Spleen (tissue), 13 donors: ENCODE measurements at places on chromosomes 7 and 10. TPM values are rescaled to one million over a fixed set of nuclear protein-coding genes. Genes with fewer than 3 reads are reported as not detected.

- DNase-seq, result peak; percentile 55
- no peaks in the 10 kb centered on the region for H3K27me3 ChIP-seq
- peaks cover 12% of the 10 kb centered on the region for H3K4me1 ChIP-seq
Measured at GRCh38 chr10:71905164-71905563, 54.1 kb upstream of the PSAP start.

Gene DPP6
- total RNA-seq, result 1.4 TPM

DNA sequence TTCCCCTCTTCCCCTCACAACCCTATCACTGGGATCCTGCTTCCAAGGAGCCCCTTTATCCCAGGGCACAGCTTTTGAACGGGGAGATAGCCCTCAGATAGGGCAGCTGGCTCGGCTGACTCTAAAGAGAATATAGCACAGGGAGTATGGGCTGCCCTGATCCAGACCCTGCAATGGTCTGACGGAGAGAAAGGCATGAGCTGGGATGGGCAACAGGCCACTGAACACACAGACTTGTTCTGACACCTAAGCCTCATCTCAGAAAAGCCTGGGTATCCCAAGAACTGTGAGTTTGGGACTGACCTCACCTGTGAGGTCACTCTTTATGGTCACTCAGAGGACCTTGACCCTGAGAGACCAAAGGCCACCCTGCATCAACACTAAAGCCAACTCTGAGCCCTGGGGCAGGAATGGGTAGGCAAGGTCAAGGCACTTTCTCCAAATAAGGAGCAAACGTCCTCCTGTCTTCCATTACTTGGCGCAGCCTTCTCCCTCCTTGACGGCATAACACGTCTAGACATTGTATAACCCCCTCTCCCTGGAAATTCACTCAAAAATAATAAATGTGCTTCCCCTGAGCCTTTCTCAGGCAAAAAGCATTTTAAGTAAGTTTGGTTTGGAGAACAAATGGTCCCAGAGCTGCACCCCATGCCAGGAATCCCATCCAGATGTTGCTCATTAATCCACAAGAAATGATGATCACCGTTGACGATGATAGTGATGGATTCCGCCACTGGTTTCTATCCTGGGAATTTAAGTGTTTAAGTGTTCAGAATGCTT is 8.2 kb upstream of the LRRC18 start:
- peaks cover 98% of the 10 kb centered on the region for H3K36me3 ChIP-seq
- DNase-seq, result no peak
- H3K4me3 ChIP-seq, result no peak overlapping the region
- no peaks in the 10 kb centered on the region for H3K27me3 ChIP-seq
- H3K27ac ChIP-seq, result no peak overlapping the region
- H3K4me1 ChIP-seq, result no peaks in the 10 kb centered on the region

Gene SPDYE11
- not detected for total RNA-seq

Gene CRHR2
- not detected for total RNA-seq

Gene XRCC2
- total RNA-seq, result 2.4 TPM

Gene FMC1
- 4.3 TPM for total RNA-seq

DNA sequence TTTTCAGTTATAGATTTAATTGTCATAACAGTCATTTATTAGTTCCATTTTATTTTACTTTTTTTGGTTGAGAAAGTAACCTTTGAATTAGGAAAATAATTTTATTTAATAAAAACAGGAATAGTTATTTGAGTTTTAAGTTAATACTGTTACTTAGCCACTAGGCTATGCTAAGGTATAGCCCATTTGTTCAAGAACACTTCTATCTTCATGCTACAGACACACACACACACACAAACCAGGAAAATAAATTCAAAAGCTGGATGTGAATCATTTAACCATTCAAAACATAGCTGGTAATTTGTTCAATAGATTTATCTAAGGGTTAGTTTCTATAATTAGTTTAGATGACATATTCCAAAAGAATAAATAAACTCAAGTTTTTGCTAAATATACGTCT is 148.4 kb downstream of the RNF133 start:
- no peak overlapping the region for H3K4me3 ChIP-seq
- no peaks in the 10 kb centered on the region for H3K27me3 ChIP-seq
- H3K36me3 ChIP-seq, result no peaks in the 10 kb centered on the region

DNA sequence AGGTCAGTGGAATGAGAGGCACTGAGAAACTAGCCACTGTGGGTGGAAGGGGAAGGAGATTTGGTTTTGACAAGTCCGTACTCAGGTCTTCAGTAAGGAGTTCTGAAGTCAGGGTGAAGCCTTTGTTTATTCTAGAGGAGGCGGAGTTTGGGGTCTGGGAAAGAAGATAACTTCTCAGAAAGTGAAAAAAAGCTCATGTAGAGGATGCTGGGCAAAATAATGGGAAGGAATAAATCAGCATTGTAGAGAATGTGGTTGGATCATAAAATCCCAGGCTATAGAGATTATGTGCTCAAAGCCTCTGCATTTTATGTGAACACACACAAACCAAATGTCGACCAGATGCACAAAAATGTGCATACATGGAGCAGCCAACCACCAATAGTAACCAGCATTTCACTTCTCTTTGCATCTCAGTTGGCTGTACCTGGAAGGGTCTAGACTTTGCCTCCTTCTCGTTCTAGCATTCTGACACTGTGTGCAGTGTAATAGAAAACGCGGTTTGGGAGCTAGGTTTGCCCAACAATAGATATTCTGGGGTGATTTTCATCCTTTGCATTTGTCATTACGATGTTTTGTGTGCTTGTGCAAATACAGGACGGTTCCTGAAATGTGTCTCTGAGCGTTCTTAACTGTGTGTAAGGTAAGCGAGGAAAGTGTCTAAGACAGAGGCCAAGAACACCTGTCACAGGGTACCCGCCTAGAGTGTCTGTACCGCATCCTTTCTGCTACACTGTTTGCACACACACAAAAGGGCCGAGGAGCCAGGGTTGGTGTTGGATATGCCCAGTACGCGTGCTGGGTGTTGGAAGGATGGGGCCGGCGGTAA is 603 bp upstream of the HECW1 start:
- DNase-seq, result no peak
- H3K36me3 ChIP-seq, result no peaks in the 10 kb centered on the region
- no peak overlapping the region for H3K27ac ChIP-seq
- peaks cover 94% of the 10 kb centered on the region for H3K27me3 ChIP-seq
- H3K4me1 ChIP-seq, result peaks cover 27% of the 10 kb centered on the region
- no peak overlapping the region for H3K4me3 ChIP-seq

GRCh38 chr10:73892310-73893030 is 18.1 kb upstream of the CAMK2G start:
- no peaks in the 10 kb centered on the region for H3K36me3 ChIP-seq
- H3K27ac ChIP-seq, result no peak overlapping the region
- H3K4me1 ChIP-seq, result peaks cover 18% of the 10 kb centered on the region
- no peak overlapping the region for H3K4me3 ChIP-seq

Gene ANKRD22
- total RNA-seq, result 6.5 TPM

DNA sequence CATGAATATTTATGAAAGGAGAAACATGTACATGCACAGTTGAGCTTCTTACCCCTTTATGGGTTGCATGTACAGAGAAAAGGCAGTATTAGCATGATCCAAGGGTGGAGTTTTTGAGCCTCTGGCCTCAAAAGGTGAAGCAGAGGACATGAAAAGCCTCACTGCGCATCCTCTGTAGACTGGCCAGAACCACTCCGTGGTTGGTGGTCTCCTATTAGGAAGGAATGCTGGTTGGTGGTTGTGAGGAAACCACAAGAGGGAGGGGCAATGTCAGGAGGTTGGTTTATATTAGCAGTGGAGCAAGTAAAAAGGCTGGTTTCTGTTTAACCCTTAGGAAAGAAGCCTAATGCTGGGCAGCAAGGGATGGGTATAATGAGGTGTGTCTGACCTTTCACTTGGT is 37.5 kb downstream of the AHCYL2 start:
- no peak for DNase-seq
- H3K4me3 ChIP-seq, result no peak overlapping the region
- H3K27me3 ChIP-seq, result no peaks in the 10 kb centered on the region
- no peak overlapping the region for H3K27ac ChIP-seq

DNA sequence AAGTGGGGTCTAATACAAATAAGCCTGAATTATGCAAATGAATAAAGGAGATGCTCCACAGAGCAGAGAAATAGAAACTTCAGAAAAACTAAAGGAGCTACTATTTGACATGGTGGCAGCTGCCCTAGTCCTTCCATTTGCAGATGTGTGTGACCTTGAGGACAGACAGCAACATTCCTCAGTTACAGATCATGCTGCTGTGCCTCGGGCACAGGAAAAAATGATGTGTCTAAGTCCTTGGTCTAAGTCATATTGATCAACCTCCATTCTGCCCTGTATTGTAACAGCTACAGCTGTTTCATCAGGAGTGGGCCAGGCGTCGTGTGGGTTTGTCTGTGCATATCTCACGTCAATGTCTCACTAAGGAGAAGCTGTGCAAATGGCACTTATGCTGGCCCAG is 710.4 kb downstream of the TNS3 start:
- no peaks in the 10 kb centered on the region for H3K27me3 ChIP-seq
- H3K36me3 ChIP-seq, result no peaks in the 10 kb centered on the region
- DNase-seq, result no peak
- H3K27ac ChIP-seq, result no peak overlapping the region
- H3K4me3 ChIP-seq, result no peak overlapping the region

GRCh38 chr7:134943785-134944400 is 42.4 kb upstream of the AGBL3 start:
- no peak for DNase-seq
- peaks cover 10% of the 10 kb centered on the region for H3K36me3 ChIP-seq
- H3K4me3 ChIP-seq, result no peak overlapping the region
- no peak overlapping the region for H3K27ac ChIP-seq
- no peaks in the 10 kb centered on the region for H3K4me1 ChIP-seq

- no peaks in the 10 kb centered on the region for H3K36me3 ChIP-seq
- peaks cover 33% of the 10 kb centered on the region for H3K4me1 ChIP-seq
- H3K27me3 ChIP-seq, result no peaks in the 10 kb centered on the region
- no peak for DNase-seq
- no peak overlapping the region for H3K4me3 ChIP-seq
- H3K27ac ChIP-seq, result no peak overlapping the region
Measured at GRCh38 chr7:134313543-134313942, 3.2 kb downstream of the SLC35B4 start.

DNA sequence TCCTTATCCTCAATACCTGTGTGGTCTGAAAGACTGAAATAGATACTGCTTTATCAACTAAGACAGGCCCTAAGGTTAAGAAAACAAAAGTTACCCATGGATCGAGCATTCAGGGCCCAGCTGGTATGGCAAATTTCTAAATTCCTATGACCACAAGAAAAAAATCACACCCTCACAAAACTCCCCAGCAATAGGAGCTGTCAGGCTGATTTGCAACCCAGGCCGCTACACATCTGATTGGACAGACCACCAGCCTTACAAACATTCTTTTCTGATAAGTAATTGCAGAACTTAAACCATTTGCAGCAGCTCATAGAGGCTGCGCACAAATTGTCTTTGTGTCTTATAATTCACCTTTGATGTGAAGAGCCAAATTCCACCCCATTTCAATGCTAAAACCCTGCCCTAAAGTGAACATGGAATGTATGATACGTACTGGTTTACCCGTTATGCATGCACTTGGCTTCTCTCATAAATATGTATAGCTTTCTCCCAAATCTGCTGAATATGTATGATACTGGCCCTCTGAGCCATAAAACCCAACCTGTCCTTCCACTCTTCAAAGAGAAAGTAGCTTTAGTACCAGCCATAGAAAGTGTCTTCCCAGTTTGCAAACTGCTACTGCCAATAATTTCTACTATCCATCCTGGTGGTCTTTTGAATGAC is 842.5 kb downstream of the GRID1 start:
- H3K27ac ChIP-seq, result no peak overlapping the region
- H3K27me3 ChIP-seq, result no peaks in the 10 kb centered on the region
- no peak overlapping the region for H3K4me3 ChIP-seq
- no peak for DNase-seq
- H3K36me3 ChIP-seq, result no peaks in the 10 kb centered on the region
- H3K4me1 ChIP-seq, result no peaks in the 10 kb centered on the region

GRCh38 chr7:2517026-2517425 is 2.5 kb upstream of the LFNG start:
- H3K4me3 ChIP-seq, result no peak overlapping the region
- no peak overlapping the region for H3K27ac ChIP-seq
- H3K4me1 ChIP-seq, result peaks cover 66% of the 10 kb centered on the region
- no peaks in the 10 kb centered on the region for H3K36me3 ChIP-seq

Gene DEPP1
- 9.5 TPM for total RNA-seq

DNA sequence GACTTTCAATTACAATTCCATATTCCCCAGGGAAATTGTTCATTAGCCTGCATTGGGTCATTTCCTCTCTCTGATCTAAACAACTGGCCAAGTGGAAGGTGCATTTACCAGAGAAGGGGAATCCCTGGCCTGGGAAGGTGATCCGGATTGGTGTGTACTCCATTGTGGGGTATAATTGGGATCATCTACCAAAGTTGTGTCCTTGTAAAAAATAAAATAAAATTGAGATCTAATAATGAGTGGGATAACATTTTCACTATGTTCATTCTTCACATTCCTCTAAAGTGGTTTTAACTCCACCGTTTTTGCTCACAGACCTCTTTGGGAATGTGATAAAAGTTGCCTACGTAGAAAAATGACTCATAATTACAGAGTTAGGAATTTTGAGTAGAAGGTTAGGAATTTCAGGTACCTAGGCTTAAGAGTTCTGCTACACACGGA is 22.8 kb downstream of the ARL5B start:
- no peaks in the 10 kb centered on the region for H3K4me1 ChIP-seq
- H3K4me3 ChIP-seq, result no peak overlapping the region
- no peaks in the 10 kb centered on the region for H3K36me3 ChIP-seq
- DNase-seq, result no peak
- no peak overlapping the region for H3K27ac ChIP-seq

DNA sequence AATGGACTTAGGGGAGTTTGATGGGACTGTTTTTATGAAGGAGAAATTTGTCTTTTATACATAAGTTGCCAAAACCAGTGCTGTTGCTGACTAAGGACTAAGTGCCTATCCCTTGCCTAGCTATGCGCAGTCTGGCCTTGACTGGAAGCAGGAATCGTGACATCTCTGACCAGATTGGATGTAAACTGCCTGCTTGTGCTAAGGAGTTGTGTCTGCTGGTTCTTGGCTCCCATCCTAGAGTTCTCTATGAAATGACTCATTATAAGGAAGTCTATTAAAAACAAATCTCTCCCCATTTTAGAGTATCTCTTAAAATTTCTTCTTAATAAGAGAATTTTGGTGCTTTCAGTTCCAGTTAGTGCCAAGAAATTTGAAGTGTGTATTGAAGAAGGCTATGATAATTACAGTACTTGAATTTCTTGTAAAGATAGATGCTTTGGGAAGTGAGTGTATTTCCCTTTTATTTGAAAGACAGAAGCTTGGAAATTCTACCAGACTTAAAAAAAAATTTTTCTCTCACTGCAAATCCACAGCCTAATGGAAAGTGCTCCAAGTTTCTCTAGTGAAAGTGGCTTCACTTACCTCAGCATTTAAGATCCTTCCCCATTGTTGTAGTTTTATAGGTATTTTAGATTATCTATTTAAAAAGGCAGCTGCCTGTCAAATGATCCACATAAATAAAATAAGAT is 77.6 kb downstream of the BICC1 start:
- no peaks in the 10 kb centered on the region for H3K27me3 ChIP-seq
- H3K36me3 ChIP-seq, result no peaks in the 10 kb centered on the region
- H3K4me3 ChIP-seq, result no peak overlapping the region
- no peak for DNase-seq
